Cardiac atrium fibroblast (primary cell): ENCODE measurements at places on chromosomes 3 and 15. TPM values are rescaled to one million over a fixed set of nuclear protein-coding genes. Genes with fewer than 3 reads are reported as not detected.

Gene MAP4
- 127 and 134 TPM in 2 replicates for total RNA-seq

Gene GASK1A
- total RNA-seq: under 0.01 TPM in 1 of 2 replicates, not detected in the other

Gene ST8SIA2
- total RNA-seq: not detected in 2 replicates

Gene GOLGA6L4
- 0.16 and 0.54 TPM in 2 replicates for total RNA-seq

Gene KCNMB3
- total RNA-seq: 0.16 and 0.90 TPM in 2 replicates

Gene PRR20G
- not detected in 2 replicates for total RNA-seq

Gene GOLGA6B
- total RNA-seq: not detected in 2 replicates

Gene GPR87
- total RNA-seq: not detected in 2 replicates

Gene GP5
- under 0.01 TPM in 1 of 2 replicates, not detected in the other for total RNA-seq

Gene RPS27L
- 101 and 203 TPM in 2 replicates for total RNA-seq

Gene SNX22
- under 0.01 TPM in 1 of 2 replicates, not detected in the other for total RNA-seq

Gene CCK
- total RNA-seq: not detected in 2 replicates

Gene HOMER2
- total RNA-seq: 0.36 and 0.49 TPM in 2 replicates

Gene ALAS1
- 22.7 and 29.6 TPM in 2 replicates for total RNA-seq

Gene ECE2
- not detected in 2 replicates for total RNA-seq

Gene KCNAB1
- total RNA-seq: 0.72 TPM in 1 of 2 replicates, not detected in the other

Gene CIAO2A
- total RNA-seq: 42.9 and 69.3 TPM in 2 replicates

Gene CLRN1
- not detected in 2 replicates for total RNA-seq

Gene SCAANT1
- not detected in 2 replicates for total RNA-seq

Gene P4HTM
- 22.6 and 26.2 TPM in 2 replicates for total RNA-seq

Gene CALML4
- total RNA-seq: 0.18 and 0.32 TPM in 2 replicates

Gene WHAMM
- total RNA-seq: 2.4 and 4.5 TPM in 2 replicates

Gene MAGI1
- total RNA-seq: 12.8 and 20.9 TPM in 2 replicates
